Colonic mucosa (tissue), 4 donors: ENCODE measurements at places on chromosomes 5 and 9. TPM values are rescaled to one million over a fixed set of nuclear protein-coding genes. Genes with fewer than 3 reads are reported as not detected.

- DNase-seq, result no peak
Observed at GRCh38 chr5:52893105-52893504, 96.0 kb upstream of the ITGA2 start.

GRCh38 chr9:8823131-8823895, 1023.7 kb upstream of the DMAC1 start:
- DNase-seq, result no peak

GRCh38 chr9:86788456-86788855, 158.8 kb downstream of the GAS1 start:
- no peak for DNase-seq

GRCh38 chr9:6302417-6302816, 25.8 kb upstream of the TPD52L3 start:
- no peak for DNase-seq

DNA sequence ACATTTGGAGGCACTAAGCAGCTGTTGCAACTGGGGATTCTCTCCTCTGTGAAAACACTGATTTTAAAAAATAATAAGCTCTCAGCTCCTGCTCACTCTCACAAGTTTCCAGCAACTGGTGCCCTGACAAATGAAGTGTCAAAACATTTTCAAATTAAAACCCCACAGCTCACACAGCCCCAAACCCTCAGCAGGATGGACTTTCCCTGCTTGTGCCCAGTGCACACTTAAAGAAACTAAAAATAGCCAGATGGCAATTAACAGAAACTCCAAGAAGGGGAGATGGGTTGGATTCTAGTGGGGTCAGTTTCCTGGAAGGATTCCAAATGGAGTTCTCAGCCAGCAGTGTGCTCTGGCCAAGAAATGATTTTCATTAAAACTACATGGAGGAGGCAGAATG, 163.0 kb upstream of the PUM3 start:
- DNase-seq, result no peak

- DNase-seq, result no peak
Observed at GRCh38 chr9:15113288-15113687, 193.7 kb downstream of the TTC39B start.

C8G gene
- 5.3 TPM for total RNA-seq

GRCh38 chr9:120696551-120697230, 17.6 kb downstream of the MEGF9 start:
- DNase-seq, result no peak

GRCh38 chr5:132905938-132906337, 32.5 kb downstream of the LEAP2 start:
- no peak for DNase-seq

DNA sequence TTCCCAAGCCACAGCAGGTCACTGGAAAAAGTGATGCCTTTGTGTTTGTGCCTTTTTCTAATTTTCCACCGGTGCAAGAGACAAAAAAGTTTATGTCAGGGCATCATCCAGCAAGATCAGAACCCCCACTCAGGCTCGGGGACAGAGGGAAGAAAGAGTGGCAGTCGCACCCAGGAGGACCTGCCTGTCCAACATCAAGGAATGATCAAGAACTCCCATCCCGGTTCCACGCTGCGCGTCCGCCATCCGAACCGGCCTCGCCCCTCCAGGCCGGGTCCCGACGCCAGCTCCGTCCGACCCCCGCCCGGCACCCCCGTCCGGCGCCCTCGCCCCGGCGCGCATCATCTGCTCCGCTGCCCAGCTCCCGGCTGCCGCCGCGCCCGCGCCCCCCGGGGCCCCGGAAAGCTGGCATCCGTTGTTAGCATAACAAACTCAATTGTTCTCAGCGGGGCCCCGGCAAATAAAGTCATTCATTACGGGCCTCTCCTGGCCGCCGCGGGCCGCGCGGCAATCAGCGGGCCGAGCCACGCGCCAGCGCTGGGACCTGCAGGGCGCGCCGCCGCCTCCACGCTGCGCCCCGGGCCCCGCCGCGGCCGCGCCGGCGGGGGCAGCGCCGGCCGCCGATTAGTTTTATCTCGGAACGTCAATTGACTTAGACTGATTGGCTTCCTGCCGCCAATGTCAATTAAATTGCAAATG, 48.1 kb downstream of the PAX5 start:
- DNase-seq, result no peak
